ENCODE measurements at places on chromosomes 6 and 20. TPM values are rescaled to one million over a fixed set of nuclear protein-coding genes. Genes with fewer than 3 reads are reported as not detected.

Gene IPCEF1
- total RNA-seq: 0.43 TPM

Gene THBS2
- total RNA-seq: 1,330 TPM

Gene SLC22A7
- not detected for total RNA-seq

Gene LTV1
- total RNA-seq: 21.1 TPM

Gene ARG1
- total RNA-seq: not detected
